ENCODE measurements at places on chromosomes 2 and 18.

DNA sequence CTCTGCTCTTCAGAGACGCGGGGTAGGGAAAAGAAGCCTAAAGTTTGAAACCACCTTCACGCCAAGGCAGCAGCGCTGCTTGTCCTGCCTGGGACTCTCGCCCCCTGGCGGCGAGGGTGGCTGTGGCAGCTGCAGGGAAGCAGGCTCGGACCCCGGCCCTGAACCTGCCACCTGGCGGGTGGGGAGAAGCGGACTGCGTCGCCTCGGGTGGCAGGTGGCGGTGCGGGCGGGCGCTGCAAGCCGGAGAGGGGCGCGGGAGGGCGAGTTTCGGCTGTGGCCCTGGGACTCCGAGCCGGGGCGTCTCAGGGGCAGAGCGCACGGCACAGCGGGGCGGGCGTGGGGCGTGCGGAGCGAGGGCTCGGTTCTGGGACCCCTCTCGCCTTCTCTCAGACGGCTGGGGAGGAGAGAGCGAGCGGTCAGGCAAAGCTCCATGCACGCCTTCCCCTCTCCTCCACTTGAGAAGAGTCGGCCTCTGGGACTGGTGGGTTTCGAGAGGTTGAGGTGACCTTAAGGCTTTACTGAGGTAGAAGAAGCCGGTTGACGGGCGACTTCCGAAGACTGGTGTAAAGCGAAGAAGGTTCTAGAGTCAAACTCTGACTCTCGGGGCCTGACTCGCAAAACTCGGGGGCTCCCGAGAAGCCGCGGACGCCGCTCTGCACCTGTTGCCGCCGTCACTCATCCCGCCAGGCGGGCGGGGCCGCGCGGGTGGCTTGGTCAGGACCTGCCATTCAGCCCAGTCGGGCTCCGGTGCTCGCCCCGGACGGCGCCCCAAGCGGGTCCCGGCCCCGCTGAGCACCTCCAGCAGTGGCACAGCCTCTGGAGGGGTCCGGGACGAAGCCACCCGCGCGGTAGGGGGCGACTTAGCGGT, 1.1 kb upstream of the BOLL start:
- DNase-seq, result peak; percentile 63

DNA sequence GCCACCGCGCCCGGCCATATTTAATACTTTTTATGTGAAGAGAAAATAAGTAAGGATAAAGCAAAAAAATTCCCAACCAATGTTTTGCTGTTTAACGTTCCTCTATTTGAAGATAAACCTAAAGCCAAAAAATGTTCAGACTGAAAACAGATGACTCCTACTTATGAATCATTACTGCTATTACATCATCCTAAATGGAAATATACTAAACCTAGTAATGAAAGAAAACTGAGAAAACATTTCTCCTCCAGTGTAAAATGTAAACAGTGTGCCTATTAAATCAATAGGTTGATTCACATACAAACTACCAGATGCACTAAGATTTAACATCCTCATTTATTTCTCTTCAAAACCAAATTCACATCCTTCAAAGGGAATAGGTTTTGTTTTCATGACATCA, 43.5 kb downstream of the CWC22 start:
- DNase-seq, result no peak

- DNase-seq, result no peak
These were observed 263.9 kb upstream of the APCDD1 start for GRCh38 chr18:10190564-10190963.

DNA sequence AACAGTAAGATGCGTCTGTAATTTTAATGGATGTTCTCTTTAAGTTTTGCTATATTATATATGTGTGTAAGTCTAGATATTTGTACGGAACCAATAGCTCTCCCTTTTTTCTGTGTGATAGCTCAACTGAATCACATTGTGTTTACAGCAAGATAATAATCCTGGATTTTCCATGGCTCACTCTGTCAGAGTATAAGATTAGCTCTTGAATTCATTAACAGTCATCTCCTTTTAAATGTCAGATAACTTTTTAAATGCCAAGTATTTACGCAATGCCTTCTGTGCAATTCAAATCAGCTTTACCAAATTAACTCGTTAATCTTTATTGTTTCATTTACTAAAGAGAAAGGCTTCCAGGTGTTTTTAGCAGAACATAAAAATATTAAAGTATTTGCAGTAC, 76.9 kb downstream of the KIAA2012 start:
- DNase-seq, result no peak

DNA sequence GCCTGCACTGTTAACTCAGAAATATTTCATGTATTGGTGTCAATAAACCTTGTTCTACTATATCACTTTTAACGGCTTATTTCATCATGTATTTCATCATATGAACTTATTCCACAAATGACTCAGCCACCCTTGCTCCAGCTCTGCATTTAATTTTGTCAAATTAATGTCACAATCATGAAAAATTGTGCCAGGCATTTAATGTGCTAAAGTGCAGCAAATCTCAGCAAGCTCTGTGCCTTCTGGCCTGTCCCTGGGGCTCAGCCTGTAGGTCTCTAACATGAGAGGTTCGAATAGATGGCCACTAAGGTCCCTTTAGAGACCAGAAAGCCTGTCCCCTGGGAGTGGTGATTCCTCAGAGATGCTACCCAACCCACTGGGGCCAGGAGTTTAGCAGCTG, 28.6 kb downstream of the BOD1L2 start:
- no peak for DNase-seq

DNA sequence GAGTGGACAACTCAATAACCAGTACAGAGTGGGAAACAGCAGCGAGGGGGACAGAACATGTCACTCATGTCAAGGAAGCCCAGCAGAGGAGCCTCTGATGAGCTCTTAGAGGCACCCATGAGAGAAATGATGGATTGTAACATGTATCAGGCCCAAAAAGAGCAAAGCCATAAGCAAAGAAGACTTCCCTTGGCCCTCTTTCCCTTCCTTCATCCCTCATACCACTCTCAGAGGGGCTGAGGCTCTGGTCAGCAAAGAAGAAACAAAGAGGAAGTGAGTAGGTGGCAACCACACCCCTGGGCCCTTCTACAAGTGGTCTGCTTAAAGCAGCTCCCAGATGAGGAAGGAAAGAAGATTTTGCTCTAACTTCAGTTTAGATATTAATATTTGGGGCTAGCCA, 112.8 kb downstream of the CDC42EP3 start:
- DNase-seq, result no peak

DNA sequence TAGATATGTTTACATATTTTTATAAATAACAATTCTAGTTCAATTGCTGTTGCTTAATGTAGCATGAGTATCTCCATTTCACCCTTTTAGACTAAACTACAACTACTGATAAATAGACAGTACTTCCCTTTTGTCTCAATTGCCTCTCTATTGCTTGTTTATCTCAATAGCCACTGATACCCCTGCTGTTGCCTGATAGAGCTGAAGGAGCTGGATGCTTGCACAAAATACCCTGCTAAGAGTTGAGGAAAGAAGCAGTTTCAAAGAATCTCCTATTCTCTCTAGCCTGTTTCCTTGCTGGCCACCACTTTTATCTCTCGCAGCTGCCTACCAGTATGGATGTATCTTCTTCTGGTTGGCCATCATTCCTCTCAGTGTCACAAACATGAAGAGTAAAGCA, 16.9 kb upstream of the ZNF804A start:
- DNase-seq, result no peak

GRCh38 chr2:120929829-120930228, 194.2 kb downstream of the GLI2 start:
- DNase-seq, result no peak

GRCh38 chr2:37506407-37507050, 162.1 kb downstream of the QPCT start:
- DNase-seq, result no peak

DNA sequence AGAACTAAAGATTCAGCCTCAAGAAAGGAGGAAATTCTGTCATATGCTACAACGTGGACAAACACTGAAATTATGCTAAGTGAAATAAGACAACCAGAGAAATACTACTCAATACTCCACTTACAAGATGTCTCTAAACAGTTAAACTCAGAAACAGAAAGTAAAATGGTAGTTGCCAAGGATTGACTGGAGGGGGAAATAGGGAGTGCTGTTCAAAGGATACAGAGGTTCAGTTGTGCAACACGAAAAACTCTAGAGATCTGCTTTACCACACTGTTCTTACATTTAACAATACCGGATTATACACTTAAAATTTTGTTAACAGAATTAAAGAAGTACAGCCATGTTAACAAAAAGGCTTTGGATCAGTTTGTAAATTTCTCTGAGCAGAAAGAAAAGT, 39.8 kb upstream of the C2orf15 start:
- DNase-seq, result no peak

DNA sequence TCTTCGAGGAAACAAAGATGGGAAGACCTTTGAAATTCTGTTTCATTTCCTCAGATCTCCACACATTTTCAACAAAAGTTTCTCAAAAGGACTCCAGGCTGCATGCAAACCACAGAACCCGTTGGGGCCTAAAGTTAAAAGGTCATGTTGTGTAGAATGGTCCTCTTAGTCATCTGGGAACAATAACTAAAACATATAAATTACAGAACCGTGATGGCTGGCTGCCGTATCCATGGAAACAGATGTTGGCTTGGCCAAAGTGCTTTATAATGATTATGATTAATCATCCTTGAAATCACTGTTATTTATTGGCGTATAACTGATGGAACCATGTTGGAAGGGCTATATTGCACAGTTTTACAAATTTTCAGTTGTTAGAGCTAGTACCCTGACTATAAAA, 182.8 kb upstream of the CRIM1 start:
- DNase-seq, result no peak

GRCh38 chr2:35428548-35428947, 927.0 kb upstream of the CRIM1 start:
- no peak for DNase-seq

GRCh38 chr18:35042389-35043071, 1.3 kb downstream of the MAPRE2 start:
- DNase-seq, result no peak

DNA sequence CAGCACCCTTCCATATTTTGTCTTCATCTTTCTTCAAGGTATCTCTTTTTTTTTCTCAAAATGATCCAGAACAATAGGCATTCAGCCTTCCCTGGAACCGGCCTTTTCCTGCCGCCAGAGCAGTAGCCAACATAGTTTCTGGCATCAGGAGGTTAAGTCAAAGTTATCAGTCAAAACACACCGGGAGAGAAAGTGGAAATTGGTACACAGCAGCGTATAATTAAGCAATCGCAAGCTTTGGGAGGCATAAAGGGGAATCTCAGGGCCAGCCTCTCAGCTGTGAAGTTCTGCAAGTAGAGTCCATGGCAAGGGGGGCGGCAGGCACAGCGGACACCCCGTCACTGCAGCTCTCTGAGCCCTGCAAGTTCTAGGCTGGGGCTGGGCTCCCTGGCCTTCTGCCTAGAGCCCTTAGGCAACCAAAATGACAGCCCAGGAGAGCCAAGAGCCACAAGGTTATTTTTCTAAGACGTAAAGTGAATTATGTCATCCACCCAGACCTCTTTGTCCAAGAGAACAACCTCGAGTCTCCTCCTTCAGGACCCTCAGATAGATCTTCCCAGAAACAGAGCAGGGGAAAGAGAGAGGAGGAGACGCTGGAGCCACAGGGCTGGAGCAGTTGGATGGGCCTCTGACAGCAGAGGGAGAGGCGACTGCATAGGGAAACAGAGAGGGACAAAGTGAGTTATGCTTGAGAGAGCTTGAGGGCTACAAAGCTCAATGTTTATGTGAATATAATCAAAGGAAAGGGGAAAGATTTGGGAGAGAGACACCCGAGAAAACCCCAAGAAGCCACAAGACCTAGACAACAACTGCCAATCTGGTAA, 114.7 kb downstream of the BCL2L11 start:
- no peak for DNase-seq

DNA sequence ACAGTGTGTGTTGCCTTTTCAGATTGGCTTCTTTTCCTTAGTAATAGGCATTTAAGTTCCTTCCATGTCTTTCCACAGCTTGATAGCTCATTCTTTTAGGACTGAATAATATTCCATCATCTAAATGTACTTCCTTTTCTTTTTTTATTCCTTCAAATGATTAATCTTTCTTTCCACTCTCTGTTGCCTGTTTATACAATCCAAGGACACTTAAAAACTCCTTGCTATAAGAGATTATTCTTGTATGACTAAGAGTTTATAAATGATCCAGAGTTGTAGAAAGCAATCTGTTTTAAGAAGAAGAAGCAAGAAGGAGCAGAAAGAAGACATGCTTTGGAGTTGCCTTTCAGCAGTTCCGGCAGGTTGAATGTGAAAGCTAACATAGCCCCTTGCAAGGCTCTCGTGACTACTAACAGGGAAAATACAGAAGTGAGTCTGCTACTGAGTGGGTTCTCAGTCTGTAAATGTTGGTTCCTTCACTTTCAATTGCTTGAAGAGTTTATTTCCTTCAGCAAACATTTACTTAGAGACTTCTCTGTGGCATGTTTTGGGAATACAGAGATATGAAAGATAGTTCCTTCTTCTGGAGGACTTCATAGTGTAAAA, 123.0 kb downstream of the PMAIP1 start:
- no peak for DNase-seq

- DNase-seq, result no peak
These were observed 438.0 kb upstream of the CDH20 start for GRCh38 chr18:60895181-60895580.

GRCh38 chr2:205564346-205565141, 117.8 kb upstream of the NRP2 start:
- no peak for DNase-seq

DNA sequence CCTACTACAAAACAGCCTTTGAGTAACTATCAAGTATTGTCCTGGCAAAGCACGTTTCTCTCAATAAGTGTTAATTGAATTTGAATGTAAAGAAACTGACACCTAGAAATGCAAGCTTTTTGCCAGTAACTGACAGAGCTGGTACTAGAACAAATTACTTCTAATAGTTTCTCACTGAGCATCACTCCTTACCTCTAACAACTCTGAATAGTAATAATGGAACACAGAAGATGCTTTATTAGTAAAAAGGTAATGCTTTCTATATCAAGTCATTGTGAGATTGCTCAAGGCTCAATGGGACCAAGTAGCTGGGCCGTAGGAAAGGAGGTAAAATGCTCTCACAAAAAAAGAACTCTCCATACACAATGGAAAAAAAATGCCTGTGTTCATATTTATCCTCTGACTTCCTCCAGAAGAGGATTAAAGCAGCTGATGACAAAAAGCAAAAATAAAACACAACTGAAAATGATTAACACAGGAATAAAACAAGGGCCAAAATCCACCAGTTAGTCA, 11.8 kb downstream of the RASGRP3 start:
- DNase-seq, result no peak

GRCh38 chr2:181275643-181276070, 181.5 kb upstream of the ITGA4 start:
- DNase-seq, result no peak

DNA sequence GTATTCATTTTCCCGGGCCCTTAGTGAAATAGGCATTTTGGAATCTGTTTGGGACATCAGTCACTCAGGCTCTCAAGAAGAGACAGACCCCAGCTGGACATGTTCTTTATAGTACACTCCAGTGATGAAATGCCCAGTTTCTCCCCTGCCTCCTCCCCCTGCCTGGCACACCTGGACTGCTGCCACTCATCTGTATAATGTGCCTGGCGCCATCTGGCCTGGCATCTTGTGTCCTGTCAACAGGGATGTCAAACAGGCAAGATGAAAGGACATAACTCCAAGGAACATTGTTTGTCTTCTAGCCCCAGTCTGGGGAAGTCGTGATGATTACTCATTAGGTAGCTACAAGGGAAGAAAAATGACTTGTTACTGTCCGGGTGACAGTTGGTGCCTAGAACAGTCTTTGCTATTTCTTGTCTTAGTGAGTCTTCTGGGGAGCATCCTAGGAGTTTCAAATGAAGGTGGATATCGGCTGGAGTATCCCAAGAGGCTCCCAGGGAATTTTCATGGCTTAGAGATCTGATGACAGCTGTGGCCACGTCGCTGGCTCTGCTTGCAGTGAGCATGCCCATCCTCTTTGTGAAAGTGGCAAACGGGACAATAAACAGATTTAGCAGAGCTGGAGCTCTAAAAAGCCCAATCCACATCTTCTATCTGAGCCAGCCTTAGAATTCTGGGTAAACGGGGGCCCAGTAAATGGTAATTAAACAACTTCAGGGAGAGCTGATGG, 153.6 kb downstream of the ALK start:
- DNase-seq, result no peak
